GDM1 (cell line): ENCODE measurements at places on chromosomes 6 and 20.

- no peak for DNase-seq
Measured at GRCh38 chr6:157527471-157527907, 146.5 kb downstream of the ZDHHC14 start.

DNA sequence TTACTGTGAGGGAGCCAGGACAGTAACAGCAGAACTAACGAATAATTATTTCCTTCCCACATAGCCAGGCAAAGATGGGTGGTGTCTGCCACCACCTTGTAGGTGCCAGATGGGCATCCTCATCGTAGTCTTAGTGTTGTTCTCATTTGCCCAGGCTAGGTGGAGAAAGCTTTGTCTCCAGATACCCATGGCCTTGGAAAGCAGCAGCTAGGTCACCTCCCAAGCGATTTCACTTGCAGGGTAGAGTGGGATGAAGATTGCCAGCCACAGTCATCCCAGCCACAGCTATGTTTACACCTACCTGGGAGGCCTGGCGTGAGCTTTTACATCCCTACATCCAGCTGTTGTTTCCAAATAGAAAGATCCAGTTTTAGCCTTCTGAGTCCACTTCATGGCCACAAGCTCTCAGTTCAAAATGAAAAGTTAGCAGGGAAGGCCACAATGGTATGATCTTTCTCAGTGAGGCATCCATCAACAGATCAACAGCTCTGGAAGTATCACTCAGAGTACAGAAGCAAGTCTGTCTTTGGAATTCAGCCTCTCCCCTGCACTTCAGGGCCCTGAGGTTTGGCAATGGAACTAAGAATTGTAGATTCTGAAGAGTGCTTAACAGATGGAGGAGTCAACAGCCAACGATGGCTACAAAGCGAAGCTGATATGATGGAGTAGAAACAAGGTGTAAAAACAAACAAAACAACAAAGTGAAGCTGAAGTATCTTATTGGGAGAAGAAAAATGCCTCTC lies 11.0 kb upstream of the SNRPC start:
- no peak for DNase-seq

GRCh38 chr6:93139408-93140081 lies 279.8 kb downstream of the EPHA7 start:
- DNase-seq = no peak

- no peak for DNase-seq
Measured at GRCh38 chr20:16301986-16302385, 271.3 kb downstream of the KIF16B start.

DNA sequence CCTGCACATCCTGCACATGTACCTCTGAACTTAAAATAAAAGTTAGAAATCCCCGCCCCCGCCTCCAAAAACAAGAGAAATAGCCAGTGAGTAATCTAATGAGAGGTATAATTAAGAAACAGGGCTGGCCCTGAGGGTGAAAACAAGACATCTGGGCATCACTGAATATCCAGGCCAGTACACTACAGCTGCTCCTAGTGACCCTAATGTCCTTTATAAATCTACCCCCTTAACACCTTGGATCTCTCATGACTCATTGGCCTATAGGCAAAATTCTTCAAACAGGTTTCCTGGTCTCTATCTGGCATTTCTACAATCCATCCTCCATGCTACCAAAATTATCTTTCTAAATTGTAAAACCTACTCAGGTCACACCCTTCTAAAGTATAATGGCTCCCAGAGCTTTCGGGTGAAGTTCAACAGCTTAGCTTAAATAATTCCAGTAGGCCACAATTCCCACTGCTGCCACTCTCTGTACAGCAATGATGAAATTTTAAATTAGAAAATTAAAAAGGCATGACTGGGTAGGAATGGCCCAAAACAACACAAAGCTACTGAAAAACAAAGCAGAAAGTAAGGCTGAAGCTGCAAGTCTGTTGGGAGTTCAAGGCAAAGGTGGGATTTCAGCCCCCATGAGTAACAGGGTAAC lies 260.9 kb downstream of the GMDS start:
- no peak for DNase-seq

GRCh38 chr6:34516391-34517324 lies 39.5 kb downstream of the SPDEF start:
- DNase-seq = no peak

DNA sequence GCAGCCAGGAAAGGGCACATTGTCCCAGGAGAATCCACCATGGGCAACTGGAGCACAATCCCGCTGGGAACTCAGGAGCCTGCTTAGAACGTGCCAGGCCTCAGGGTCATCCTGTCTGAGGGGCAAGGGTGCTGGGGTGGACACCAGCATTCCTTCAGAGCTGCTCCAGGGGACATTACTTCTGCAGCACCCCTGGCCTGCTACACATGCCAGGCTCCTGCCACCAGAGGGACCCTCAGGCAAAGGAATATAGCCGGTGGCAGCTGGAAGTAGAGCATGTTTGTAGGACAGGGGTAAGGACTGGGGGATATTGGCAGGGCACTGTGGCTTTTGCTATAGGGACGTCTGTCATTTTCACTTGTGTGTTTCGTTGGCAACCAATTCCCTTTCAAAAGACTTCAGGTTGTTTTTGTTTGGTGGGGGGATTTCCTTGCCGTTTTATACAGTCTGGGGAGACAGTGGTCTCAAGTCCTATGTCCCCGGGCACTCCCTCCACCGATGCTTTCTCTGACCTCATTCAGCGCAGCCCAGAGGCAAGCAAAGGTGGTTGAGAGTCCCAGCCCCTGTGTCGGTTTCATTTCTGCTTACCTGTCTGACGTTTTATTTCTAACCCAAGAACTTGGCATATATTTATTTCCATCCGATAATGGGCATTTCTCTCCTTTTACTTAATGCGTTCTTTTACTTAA lies 130.8 kb downstream of the JPH2 start:
- peak; percentile 5 for DNase-seq
